Foreskin melanocyte (primary cell): ENCODE measurements at places on chromosomes 12 and 14.
A peak's percentile ranks its signal among the peaks of the same experiment; 100 is the strongest.

DNA sequence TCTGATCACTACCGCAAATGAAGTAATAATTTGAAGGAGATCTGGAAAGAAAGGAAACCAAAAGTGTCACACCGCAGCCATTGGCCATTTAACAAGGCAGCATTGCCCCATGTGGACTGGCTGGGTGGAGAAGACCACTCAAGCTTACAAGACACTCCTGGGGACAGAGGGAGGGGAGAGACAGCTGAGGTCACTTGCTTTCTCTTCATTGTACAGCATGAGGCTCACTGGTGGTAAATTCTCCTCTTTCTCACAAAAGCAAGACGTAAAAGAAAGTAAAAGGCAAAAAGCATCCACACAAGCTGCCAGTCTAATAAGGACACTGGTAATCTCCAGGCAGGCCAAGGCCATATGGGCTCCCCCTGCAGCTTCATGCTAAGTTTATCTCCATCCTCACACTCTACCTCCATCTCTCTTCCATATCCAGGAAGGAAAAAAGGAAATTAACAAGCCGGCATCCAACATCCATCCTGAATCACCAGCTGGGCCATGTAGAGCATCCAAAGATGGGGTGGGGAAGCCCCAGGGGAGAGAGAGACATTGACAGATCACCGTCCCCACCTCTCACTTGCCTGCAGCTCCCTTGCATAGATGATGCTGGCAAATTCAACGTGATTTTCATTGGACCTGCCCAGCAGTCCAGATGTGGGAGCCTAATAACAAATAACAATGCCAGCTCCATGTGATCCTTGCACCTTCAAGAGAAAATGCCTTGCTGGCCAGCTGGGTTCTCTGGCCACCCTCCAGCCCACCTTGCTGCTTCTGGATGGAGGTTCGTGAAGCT, 100.6 kb downstream of the DPF3 start:
- DNase-seq = no peak

DNA sequence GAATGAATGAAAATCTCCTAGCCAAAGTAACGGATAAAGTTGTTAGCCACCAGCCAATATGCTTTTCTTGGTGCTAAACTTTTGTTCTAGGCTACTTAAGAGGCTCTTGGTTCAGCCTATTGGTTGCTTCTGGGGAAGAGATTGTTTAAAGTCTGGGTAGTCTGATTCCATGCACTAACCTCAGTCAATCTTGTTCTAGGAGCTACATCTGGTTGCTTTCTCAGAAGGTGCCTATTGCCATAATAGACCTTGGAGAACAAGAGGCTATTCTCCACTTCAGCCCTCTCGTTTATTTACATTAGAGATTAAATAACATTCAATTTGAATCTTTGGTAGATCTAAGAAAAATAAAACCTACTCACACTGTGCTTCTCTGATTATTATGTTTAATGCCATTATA, 40.8 kb upstream of the OTOGL start:
- no peak for DNase-seq

DNA sequence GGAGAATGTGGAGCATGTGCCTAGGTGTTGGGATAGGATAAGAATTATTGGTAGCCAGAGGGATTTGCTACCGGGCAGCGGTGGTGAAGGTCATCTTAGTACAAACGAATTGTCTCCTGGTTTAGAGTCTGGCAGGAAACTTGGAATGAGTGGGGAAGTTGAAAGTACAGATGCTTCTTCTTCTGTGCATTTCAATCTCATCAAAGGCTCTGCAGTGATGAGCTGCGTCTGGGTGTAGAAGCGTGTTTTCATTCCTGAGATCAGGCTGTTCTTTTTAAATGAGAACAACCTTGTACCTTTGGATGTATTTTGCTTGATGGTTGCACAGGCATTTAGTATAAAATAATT, 2.1 kb downstream of the WNK1 start:
- peak; percentile 27 for DNase-seq

DNA sequence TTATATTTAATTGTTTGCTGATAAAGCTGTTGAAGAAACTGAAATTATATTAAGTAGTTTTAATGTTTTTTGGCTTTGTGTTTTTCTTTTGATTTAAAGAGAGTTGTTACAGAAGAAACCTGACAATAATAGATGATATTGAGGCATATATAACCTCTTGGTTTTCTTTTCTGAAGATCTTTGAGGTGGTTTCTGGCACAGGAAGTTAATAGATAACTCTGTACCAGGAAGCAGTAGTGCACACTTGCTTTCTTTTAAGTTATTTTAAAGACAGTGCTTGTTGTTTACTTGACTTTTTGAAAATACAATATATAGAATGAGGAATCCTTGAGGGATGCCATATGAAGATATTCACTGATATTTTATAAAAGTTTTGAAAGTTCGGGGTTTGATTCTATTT, 209.0 kb upstream of the FBXO33 start:
- no peak for DNase-seq

GRCh38 chr12:38157933-38158401, 158.6 kb upstream of the ALG10B start:
- no peak for DNase-seq

DNA sequence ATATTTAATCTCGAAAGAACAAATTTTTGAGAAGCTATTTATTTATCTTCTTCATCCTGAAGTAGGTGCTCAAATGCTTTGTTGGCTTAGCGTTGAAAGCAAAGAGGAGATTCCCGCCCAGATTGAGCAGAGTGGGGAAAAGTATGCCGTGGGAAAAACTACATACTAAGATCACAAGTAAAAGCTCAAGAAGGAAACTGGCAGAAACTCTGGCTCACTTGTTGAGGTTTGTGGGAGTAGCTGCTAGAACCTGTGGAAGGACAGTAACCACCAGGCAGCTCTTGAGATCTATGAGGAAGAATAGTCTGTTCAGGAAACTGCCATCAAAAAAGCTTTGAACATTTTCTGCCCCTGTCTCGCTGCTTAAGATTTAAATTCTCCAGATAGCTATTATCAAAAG, 3.9 kb downstream of the MYRFL start:
- DNase-seq = no peak

GRCh38 chr12:44972746-44973421, 78.0 kb downstream of the DBX2 start:
- peak; percentile 11 for DNase-seq
